ENCODE measurements at places on chromosomes 4 and X. TPM values are rescaled to one million over a fixed set of nuclear protein-coding genes. Genes with fewer than 3 reads are reported as not detected.

The GUCY1A1 gene
- 0.52 TPM for polyA plus RNA-seq

The COL25A1 gene
- polyA plus RNA-seq, result 0.01 TPM

The SPARCL1 gene
- polyA plus RNA-seq, result 0.64 TPM

The NAA11 gene
- polyA plus RNA-seq, result not detected

The WDR13 gene
- polyA plus RNA-seq, result 47.4 TPM

DNA sequence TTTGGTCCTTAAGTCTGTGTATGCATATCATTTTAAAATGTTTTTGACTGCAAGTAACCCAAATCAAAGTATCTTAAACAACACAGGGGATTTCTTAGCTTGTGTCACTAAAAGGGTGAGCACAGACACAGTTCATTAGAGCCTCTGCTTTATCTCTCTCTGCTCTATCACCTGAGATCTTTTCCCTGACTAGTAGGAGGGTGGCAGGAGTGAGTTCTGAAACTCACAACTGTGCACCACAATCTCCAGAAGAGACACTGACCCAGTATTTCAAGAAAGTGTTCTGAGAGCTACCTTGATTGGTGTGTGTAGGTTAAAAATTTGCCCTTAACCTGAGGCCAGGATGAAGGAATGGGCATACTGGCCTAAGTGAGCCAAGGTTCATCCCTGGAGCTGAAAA lies 24.8 kb downstream of the CCSER1 start:
- DNase-seq, result no peak

- peak; percentile 92 for DNase-seq
Observed at GRCh38 chr4:101279377-101279871, 67.9 kb downstream of the PPP3CA start.

GRCh38 chr4:151960449-151961230 lies 199.8 kb upstream of the GATB start:
- no peak for DNase-seq

- no peak for DNase-seq
Observed at GRCh38 chrX:137432609-137433008, 133.3 kb upstream of the ZIC3 start.
